GM13976 (cell line): ENCODE measurements at places on chromosomes 5 and 9.

GRCh38 chr5:109105631-109106267, 304.0 kb downstream of the PJA2 start:
- DNase-seq, result no peak

DNA sequence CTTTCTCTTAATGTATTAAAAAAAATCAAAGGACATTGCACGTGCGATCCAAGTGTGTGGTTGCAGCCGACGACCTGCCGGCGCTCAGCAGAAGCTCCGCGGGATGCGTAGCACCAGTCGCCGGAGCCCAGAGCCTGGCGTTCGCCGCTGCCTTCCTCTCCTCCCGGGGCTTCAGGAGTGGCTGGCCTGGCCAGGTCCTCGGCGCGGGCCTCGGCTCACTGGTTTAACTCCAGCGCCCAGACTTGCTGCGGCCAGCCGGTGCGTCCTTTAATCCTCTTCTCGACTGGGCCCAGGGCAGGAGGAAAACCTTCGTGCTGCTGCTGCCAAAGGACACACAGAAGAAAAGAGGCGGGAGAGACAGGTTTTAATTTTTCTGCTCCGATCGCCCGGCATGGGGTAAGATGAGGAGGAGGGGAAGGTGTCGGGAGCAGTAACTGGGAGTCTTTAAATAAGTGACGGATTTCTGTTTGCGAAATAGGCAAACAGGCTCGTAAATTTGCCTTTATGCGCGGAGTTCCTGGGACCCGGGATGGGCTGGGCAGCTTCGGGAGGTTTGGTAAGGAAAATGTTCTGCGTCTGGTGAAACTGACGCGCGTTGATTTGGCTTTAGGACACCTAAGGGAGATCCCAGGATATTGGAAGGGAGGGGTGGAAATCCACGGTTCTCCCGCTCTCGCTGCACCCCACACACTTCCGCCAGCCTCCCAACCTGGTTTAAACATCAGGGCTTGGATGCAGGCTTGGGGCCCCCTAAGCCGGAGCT, 2.3 kb downstream of the HAND1 start:
- DNase-seq, result no peak

DNA sequence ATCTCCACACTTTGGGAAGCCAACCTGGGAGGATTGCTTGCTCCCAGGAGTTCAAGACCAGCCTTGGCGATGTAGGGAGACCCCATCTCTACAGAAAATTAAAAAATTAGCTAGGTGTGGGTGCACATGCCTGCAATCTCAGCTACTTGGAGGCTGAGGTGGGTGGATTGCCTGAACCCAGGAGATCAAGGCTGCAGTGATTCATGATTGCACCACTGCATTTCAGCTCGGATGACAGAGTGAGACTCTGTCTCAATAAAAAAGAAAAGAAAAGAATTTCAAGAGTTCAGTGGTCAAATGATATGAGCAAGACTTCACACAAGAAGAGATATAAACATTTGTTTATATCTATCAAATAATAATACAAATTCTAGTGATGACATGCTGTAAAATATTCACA, 23.0 kb upstream of the MTAP start:
- DNase-seq, result no peak

DNA sequence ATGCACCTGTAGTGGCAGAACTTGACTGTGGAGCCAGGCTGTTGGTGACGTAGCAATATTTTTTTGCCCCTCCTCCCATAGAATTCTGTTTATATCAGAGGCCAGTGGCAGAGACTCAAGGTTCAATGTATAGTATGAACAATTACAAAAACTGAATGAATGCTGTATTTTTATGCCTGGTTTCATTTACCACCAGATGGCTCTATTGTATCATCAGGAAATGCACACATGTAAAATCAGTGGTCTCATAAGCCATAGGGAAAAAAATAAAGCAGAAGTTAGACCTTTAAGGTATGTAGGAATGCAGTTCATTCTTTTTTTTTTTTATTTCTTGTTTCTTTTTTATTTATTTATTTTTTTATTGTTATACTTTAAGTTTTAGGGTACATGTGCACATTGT, 43.6 kb downstream of the CCDC192 start:
- DNase-seq, result peak; percentile 37
